GM12891 (cell line): ENCODE measurements at places on chromosomes 2 and 18.
A peak's percentile ranks its signal among the peaks of the same experiment; 100 is the strongest.

- no peak for DNase-seq
These were observed 496.2 kb upstream of the NRXN1 start for GRCh38 chr2:51528156-51528555.

DNA sequence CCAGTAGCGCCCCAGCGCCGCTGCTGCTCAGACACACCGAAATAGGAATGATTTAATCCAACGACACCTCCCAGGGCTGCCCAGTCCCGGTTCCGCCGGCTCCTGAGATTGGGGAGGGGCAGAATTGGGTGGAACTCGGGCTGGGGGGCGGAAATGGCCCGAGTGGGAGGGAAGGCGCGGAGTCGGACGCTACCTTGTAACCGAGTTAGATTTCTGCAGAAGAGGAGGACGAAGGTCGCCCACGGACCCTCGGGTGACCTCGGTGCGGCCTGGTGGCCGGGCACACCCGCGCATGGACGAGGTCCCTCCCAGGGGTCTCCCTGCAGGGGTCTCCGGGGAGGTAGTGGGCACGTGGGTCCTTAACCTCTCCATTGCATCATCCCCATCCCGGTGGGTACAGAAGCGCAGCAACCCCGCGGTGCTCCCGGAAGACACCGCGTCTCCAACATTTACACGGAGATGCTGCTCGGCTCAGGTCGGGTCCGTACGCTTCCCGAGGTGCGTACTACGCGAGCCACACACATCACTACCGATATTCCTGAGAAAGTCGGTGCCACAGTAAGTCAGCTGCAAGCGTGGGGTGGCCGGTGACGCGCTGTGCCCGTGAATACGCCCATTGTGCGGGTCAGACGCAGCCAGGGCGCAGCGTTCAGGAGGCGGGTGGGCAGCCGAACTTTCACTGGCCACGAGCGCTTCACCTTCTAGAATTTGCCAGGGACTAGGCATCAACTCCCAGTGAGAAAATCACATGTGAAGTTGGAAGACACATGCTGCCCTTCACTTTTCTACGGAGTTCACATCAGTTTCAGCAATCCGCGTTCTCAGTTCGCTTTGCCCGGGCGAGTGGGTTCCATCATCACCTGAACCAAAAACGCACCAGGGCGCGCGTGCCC lies 3.0 kb downstream of the ZNF516 start:
- DNase-seq: no peak

DNA sequence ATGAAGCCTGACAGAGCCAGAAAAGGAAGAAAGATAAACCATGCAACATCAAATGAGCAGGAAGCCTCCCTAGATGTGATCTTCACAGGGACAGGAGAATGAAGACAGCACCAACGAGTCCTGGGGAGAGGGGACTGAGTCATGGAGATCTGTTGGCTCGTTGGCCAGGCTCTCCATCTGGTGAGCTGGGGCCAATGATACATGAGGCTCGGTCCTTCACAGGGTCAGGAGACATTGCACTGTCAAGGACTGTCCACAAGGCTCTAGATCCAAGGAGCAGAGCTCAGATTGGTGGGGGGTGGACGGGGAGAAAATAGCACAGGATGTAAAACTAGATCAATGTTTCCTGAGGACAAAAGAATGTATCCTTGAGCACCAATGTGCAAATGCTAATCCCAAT lies 735 bp downstream of the CD207 start:
- no peak for DNase-seq

DNA sequence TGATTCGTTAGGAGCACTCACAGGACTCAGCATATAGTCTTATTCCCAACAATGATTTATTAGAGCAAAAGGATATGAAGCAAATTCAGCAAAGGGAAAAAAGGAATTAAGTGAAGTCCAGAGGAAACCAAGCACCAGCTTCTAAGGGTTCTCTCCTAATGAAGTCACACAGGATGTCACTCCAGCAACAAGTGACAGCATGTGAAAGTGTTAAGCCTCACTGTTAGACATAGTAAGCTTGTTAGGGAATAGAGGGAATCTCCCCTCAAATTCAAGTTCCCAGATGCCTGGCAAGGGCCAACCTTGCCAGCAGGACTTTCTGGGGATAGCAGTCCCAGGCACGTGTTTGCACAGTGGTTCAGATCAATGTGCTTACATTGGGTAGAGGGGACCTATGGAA lies 4.4 kb upstream of the SLC30A6 start:
- DNase-seq: no peak

- no peak for DNase-seq
These were observed 18.8 kb upstream of the DTNB start for GRCh38 chr2:25692143-25692542.

DNA sequence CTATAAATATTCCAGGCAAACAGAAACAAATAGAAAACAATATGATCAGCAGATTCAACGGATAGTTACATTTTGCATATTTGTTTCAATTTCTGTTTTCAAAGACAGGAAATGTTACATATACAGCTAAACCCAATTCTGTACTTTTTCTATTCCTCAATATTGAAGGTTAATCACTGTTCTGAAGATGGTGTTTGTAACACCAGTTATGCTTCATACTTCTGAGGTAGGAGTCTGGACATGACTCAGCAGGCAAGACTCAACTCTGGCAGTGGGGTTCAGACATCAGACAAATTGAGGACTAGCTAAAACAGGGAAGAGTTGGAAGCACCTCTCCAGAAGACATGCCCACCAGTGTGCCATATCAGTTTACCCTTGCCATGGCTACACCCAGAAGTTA lies 16.6 kb downstream of the SERPINB13 start:
- DNase-seq: peak; percentile 18

- no peak for DNase-seq
These were observed 122.6 kb upstream of the DNAJC10 start for GRCh38 chr2:182593394-182593975.

DNA sequence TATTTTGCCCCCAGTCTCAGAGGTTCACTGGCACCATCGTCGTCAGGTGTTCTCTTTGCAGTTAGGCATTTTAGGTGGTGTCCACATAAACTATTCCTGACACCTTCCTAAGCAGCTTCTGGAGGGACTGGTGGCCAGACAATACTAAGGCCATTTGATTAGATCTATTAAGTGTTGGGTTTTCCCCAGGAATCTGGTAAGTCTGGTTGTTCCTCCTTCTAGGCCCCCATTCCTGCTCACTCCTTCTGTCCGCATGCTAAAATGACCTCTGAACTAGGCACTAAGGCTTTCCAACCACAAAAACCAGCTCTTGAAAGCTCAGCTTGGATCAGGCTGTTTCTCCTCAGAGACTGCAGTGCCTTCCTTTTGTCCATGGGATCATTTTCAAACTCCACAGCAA lies 100.7 kb downstream of the MGAT5 start:
- DNase-seq: no peak

GRCh38 chr2:144210076-144210475 lies 309.8 kb downstream of the ZEB2 start:
- DNase-seq: no peak

- DNase-seq: no peak
These were observed 1005.4 kb upstream of the DDX18 start for GRCh38 chr2:116809109-116809508.

DNA sequence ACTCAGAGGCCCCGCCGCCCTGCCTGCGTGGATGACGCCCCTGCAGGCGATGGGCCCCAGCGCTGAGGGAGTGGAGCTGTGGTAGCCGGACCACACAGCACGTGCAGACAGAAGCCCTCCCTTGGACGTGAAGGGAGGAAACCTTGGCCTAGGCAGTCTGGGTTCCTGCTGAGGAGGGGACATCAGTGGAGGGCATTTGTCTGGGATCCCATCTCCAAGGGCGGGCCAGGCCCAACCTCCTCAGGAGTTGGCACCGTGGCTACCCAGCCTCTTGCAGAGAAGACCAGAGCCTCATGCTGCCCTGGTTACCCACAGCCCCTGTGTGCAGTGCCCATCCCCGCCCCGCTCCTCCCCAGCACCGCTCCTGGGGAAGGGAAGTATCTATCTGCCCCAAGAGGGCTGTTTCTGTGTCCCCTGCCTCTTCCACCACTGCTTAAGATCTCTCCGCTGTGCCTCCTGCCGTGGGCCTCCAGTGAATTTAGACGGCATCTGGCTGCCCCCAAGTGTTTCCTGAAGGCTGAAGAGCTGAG lies 241.8 kb downstream of the KLHL29 start:
- DNase-seq: no peak

- DNase-seq: no peak
These were observed 51.7 kb upstream of the OTOF start for GRCh38 chr2:26529406-26530239.

DNA sequence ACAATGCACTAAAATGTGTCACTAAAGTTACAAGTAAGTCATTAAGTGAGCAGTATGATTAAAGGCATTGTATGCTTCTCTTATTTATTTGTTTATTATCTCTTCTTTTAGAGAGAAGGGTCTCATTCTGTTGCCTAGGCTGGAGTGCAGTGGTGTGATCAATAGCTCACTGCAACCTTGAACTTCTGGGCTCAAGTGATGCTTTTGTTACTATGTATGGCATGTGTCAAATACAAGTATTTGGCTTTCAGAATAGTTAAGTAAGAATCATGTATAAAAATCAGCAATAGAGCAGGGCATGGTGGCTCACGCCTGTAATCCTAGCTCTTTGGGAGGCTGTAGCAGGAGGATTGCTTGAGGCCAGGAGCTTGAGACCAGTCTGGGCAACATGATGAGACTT lies 15.8 kb upstream of the AAK1 start:
- DNase-seq: no peak

- DNase-seq: no peak
These were observed 20.7 kb downstream of the SLC19A3 start for GRCh38 chr2:227696990-227697679.

DNA sequence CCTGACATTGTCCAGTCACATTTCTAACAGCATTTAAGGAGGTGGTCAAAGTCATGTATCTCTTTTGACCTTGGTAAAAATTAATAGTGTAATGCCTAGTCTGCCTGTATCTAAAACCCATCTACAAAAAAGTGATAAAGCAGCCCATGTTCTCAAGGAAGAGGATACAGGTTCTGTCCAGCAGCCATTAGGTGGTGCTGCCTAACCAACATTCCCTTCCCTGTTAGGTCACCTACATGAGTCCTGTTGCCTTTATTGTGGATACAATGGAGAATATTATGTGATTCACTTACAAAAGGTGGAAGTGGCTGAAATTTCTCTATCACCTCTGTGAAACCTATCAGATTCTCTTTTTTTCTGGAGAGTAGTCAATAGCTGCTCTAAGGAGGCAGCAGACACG lies 52.5 kb downstream of the AQP4 start:
- no peak for DNase-seq

- no peak for DNase-seq
These were observed 8.9 kb downstream of the AGBL5 start for GRCh38 chr2:27060323-27060722.

- no peak for DNase-seq
These were observed 11.2 kb upstream of the GYPC start for GRCh38 chr2:126644630-126645191.

- no peak for DNase-seq
These were observed 65.7 kb upstream of the CHMP1B start for GRCh38 chr18:11785444-11786055.

GRCh38 chr2:175136334-175137215 lies 31.4 kb downstream of the ATF2 start:
- DNase-seq: no peak

GRCh38 chr2:148914463-148914862 lies 39.4 kb downstream of the KIF5C start:
- no peak for DNase-seq

DNA sequence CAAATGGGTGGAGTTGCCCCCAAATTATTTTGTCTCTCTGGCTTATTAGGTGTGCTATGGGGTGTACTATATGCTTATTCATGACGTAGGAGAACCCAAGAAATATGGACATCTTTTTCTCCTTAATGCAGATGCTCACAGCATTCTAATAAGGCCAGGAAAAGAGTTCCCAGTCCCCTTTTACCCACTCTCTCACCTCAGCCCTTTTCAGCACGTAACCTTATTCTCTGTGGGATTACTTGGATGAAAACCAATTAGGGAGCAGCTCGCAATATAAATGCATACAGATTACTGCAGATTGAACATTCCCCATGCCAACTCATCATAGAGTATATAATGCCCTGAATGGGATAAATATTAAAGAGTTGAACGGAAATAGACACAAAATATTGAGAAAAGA lies 891.2 kb upstream of the POU3F3 start:
- no peak for DNase-seq

DNA sequence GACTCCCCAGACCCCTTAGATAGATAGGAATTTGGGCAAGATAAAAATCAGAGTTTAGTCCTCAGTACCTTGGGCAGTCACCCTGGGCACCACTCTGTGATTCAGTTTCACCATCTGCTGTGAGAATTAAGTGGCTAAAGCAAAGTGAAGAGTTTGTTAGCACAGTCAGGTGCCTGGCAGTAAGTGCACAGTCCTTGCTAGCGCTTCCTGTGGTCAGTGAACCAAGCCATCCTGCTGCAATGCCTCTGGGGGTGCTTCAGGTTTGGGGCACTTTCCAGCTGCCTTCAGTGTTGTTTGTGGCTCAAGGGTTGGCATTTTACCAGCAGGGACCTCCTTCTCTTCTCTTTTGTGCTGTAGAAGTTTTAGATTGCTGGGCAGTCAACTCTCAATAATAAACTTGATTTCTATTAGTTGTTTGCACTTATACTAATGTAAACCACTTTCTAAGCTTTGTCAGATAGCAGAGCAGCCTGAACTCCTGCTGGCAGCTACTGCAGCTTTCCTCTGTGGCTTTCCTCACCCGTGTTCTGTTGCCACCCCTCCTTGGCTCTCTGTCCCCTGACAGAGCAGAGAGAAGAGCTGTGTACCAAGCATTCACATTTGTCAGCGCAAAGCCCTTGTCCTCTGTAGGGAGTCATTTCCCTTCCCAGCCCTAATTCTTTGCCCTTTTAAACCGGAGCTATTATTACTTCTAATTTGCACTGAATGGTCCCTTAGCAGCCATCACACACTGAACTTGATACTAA lies 48.4 kb upstream of the RMP24 start:
- DNase-seq: no peak

GRCh38 chr18:38883111-38883510 lies 1317.5 kb upstream of the CELF4 start:
- no peak for DNase-seq

DNA sequence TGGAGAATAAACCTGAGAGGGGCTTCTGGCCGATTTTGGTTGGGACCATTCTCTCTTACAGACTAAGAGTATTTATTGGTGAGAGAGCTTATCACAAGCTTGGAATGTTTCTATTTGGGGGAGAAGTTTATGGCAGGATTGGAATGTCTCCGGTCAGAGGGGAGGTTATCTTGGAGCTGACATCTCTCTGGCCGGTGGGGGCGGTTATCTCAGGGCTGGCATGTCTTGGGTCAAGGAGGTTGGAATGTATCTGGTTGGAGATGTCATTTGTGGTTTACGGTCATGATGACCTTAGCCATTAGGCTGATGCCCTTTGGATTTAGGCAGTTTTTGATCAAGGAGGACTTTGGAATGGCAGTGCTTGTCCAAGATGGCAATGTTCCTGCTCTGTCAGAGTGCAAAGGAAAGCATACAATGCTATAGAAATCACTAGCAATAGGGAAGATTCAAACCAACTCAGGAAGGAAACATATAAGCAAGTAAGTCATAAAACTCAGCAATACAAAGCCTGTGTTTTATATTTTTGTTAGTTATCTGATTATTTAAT lies 362.4 kb upstream of the LRATD1 start:
- DNase-seq: no peak

DNA sequence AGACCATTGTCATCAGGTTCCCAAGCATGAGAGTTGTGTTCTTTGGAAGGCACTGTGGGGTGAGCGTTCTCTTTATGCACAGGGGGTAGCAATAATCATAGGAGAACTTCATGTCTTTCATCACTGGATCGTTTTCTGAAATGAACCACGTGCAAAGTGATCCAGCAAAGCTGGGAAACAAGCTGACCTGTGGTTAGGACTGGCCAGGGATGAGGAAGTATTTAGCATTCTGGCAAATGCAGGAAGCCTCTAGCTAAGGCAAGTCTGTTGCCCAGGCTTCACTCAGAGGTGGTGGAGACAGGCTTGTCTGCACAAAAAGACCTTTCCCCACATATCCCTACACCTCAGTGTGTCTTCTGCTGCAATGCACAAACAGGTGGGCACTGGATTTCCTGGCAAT lies 58.6 kb downstream of the MMADHC start:
- no peak for DNase-seq
